ENCODE measurements at places on chromosomes 5 and 9.

- no peak for DNase-seq
Observed at GRCh38 chr9:90900130-90900529, 98.5 kb downstream of the SYK start.

DNA sequence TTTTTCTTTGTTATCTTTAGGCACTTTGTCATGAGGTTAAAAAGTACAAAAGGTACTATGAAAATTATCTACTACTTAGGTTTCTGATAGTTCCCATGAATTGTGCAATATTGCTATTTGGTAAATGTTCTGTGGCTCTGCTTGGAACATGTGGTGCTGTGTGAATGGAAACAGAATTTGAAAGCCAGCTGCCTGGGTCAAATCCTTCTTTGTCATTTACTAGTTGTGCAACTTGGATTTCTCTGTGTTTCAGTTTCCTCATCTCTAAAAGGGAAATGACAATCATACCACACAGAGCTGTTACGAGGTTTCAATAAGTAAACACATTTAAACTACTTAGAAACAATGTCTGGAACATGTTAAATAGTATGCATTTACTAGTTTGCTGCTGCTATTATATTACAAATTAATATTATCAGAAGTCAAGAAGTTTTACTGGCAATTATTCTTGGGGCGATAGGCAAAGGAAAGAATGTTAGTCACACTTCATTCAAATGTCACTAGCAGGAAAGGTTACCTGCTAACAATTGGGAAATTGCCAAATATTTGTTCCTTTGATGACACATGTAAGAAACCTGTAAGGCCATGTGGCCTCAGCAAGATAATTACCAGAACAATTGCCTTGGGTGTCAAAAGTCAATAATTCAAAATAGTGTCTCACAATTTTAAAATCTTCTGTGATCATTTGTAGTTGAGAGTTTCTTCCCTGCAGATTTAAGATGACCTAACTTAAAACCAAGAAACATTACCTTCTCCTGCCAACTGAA lies 184.8 kb downstream of the KIAA0825 start:
- no peak for DNase-seq

DNA sequence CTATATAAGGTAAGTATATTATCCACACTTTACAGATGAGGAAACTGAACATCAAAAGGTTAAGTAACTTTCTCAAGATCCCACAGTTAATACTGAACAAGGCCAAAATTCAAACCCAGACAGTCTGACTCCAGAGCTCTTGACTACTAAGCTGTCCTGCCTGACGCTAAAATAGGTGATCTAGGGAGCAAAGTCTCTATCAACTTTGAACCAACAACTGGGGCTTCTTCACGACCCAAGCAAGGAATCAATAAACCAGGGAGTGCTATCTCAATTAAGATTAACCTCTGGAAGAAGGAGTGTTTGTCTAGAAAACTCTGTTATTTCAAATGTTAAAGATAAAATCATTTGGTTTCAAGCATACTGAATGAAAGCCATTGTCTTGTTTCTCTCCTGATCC lies 64.4 kb downstream of the MRPS27 start:
- no peak for DNase-seq

DNA sequence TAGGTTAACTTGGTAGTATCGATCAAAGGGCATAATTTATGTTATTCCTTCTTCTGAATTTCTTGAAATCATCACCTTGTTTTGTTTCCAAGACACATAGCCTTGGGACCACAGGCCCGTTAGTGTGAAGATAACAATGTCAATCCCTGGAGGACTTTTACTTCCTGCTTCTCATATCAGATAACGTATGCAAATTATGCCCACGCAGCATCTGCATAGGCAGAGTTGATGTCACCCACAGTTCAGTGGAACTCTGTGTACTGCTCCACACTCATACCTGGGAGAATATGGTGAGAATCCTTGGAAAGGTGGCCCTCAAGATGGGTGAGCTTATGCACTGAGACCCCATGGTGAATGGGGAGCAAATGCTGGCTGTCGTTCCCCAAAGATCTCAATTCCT lies 95.0 kb downstream of the CFAP90 start:
- no peak for DNase-seq

- no peak for DNase-seq
Observed at GRCh38 chr9:108844391-108844790, 11.4 kb downstream of the ACTL7B start.

Data from SHP77 (cell line).